B cell (primary cell): ENCODE measurements at places on chromosomes 3 and 15. TPM values are rescaled to one million over a fixed set of nuclear protein-coding genes. Genes with fewer than 3 reads are reported as not detected.

GRCh38 chr3:194756791-194757325, 71.2 kb downstream of the FAM43A start:
- H3K36me3 ChIP-seq: no peaks in the 10 kb centered on the region
- no peak overlapping the region for H3K4me3 ChIP-seq
- no peaks in the 10 kb centered on the region for H3K4me1 ChIP-seq
- H3K27me3 ChIP-seq: peaks cover 1% of the 10 kb centered on the region
- no peak overlapping the region for H3K27ac ChIP-seq
- no peak for DNase-seq

Gene ARGFX
- total RNA-seq: not detected in 2 replicates

DNA sequence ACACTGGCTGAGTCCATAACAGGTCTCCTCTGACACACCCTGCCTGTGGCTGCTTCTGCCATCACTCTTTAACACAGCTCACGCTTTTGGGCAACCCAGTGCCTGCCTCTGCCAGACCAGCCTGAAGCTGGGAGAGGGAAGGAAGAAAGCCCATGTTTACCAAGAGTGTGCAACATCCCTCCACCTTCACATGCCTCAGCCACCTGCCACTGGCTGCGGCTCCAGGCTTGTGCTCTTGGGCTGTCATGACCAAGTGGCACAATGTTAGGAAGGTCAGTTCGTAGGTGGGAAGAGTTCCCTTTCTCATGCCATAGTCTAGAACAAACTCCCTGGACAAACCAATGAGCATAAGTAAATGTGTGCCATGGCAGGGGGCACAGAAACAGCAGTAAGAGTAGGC, 20.3 kb downstream of the STIMATE start:
- no peak overlapping the region for H3K4me3 ChIP-seq
- H3K36me3 ChIP-seq: peaks cover 6% of the 10 kb centered on the region
- no peaks in the 10 kb centered on the region for H3K27me3 ChIP-seq
- H3K4me1 ChIP-seq: peaks cover 3% of the 10 kb centered on the region
- no peak for DNase-seq

DNA sequence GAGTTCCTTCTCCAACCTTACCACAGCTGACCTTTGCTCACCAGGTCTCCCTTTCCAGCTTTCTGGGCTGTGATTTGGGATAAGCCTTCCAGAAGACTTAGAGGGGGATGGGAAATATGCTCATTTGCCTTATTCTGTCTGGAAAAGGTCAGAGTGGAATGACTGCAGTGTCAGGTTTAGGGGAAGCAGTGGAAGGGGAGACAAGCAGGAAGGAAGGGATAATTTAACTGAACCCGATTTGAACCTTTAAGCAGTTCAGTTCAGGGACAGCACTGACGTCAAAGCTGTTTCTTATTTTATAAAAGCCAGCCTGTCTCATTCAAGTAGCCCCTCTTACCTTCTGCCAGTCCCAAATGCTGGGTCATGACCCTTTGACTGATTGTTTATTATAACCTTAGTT, 418.4 kb upstream of the RARB start:
- no peak for DNase-seq
- no peak overlapping the region for H3K27ac ChIP-seq
- no peaks in the 10 kb centered on the region for H3K4me1 ChIP-seq
- no peak overlapping the region for H3K4me3 ChIP-seq
- H3K27me3 ChIP-seq: no peaks in the 10 kb centered on the region

DNA sequence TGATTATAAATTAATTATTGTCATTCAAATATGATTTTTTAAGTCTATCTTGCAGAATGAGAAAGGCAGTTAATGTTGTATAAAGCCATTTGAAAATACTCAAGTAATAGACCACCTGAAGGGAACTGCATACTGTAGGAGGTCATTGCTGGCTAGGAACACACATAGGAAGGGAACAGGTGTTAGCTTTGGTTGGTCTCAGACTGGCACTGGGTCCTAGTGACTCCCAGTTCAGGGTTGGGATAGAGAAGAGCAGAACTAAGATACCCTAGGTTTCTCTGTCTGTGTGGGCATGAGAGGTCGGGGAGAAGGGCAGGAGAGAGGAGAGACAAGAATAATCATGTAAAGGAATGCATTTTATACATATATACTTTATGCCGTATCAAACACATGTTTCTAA, 559.0 kb upstream of the GOLIM4 start:
- no peaks in the 10 kb centered on the region for H3K36me3 ChIP-seq
- H3K27ac ChIP-seq: no peak overlapping the region
- no peak for DNase-seq
- no peaks in the 10 kb centered on the region for H3K4me1 ChIP-seq
- no peaks in the 10 kb centered on the region for H3K27me3 ChIP-seq

- H3K27ac ChIP-seq: no peak overlapping the region
- H3K4me3 ChIP-seq: no peak overlapping the region
- no peaks in the 10 kb centered on the region for H3K27me3 ChIP-seq
Observed at GRCh38 chr3:58646503-58646902, 20.1 kb downstream of the FAM3D start.
